ENCODE measurements at places on chromosomes 12 and 14.
A peak's percentile ranks its signal among the peaks of the same experiment; 100 is the strongest.

- no peak for DNase-seq
These were observed 26.9 kb downstream of the WDR89 start for GRCh38 chr14:63614679-63615363.

GRCh38 chr12:32470936-32471470 is 71.6 kb downstream of the FGD4 start:
- DNase-seq: no peak

DNA sequence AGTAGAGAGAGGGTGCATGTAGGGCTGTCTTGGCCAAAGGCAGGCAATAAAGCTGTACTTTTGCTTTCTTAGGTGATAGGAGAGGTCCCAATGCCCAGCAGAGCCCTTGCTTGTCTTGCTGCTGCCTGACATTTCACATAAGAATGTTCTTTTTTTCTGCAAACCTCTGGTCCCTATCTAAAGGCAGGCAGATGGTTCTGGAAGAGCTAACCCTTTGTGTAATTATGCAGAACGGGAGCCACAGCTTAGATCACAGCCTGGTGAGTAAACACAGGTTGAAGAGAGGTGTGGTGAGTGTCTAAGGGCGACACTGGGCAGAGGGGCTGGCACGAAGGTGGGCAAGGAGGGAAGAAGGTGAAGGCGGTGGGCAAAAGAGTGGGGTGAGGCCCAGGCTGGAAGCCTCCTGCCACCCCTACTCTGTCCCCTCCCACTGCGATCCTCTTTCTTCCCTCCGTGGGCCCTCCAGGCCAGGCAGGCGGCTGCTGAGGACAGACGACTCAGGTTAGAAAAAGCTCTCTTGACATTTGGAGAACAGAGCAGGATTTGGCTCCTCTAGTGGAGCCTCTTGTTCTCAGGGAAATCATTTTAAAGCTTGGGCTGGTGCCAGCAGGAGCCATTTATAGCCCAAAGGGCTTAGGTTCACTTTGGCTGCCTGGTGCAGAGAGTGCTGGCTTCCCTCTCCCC is 42.8 kb downstream of the PRMT8 start:
- DNase-seq: peak; percentile 51

GRCh38 chr12:112124918-112125249 is 476 bp upstream of the TRAFD1 start:
- no peak for DNase-seq

GRCh38 chr12:128933039-128933438 is 79.8 kb downstream of the GLT1D1 start:
- no peak for DNase-seq

- DNase-seq: no peak
These were observed 53.7 kb downstream of the ERC1 start for GRCh38 chr12:1044696-1045095.

GRCh38 chr14:36580856-36581831 is 1.3 kb downstream of the NKX2-8 start:
- peak; percentile 78 for DNase-seq

- peak; percentile 87 for DNase-seq
These were observed at the start of gene KCNA5 for GRCh38 chr12:5043589-5044419. KCNA5 (plus strand) TSS chr12:5043879; CDS start chr12:5044148, 269 bp downstream.

GRCh38 chr12:109018296-109018695 is 2.6 kb downstream of the SVOP start:
- peak; percentile 32 for DNase-seq

DNA sequence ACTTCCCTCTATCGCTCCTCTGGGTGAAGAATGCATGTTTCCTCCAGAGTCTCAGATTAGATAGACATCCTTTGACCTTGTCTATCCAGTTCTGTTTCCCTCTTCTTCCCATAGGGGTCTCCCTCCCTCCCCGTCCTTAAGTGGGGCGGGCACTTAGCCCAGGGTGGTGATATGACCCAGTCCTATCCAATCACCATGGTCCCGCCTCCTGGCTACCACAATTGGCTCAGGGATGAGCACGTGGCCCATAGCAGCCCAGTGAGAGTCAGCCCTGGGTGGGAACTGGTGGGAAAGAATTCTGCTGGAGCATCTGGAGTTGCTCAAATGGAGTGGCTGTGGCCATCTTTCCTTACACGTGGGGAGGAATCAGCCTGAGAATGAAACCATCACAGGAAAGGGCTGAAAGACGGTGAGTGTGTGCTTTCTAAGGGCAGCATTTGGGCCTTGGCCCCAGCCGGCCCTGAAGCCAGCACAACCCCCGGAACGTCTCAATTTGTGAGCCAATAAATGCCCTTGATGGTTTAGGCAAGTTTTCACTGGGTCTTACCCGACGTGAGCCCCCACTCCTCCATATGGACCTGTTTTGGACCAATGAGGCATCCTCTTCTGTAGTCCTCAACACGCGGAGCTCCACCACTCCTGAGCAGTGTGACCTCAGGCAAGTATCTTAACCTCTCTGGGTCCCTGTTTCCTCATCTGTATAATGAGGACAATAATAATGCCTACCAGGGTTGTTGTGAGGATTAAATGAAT is 14.4 kb upstream of the MLXIP start:
- DNase-seq: peak; percentile 94

DNA sequence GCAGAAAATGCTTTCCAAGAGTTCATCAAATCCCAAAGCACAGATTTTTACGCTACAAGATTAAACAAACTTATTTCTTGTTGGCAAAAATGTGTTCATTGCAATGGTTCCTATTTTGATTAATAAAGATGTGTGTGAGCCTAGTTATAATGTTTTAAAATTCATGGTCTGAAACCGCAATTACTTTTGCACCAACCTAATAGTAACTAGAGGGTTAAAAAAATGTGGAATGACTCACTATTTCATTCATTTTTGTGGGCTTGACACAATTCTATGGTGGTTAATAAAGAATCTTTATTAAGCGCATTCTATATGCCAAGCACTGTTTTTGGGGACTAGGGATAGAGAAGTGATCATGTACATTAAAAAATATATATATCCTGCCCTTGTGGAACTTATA is 38.6 kb upstream of the METAP2 start:
- no peak for DNase-seq

GRCh38 chr12:100901266-100901665 is 106.7 kb downstream of the ANO4 start:
- DNase-seq: no peak

DNA sequence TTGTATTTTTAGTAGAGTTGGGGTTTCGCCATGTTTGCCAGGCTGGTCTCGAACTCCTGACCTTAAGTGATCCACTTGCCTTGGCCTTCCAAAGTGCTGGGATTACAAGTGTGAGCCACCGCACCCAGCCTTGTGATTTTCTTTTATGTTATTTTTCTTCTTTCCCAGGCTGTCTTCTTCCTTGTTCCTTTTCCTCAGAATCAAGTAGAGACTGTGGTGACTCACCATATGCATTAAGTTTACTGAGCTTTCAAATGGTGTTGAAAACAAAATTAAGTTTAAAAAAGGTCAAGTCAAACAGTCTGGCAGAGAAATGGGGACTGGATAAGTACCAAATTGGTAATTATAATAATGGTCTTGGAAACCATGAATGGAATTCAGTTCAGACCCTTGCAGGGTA is 5.7 kb downstream of the ARPC3 start:
- no peak for DNase-seq

DNA sequence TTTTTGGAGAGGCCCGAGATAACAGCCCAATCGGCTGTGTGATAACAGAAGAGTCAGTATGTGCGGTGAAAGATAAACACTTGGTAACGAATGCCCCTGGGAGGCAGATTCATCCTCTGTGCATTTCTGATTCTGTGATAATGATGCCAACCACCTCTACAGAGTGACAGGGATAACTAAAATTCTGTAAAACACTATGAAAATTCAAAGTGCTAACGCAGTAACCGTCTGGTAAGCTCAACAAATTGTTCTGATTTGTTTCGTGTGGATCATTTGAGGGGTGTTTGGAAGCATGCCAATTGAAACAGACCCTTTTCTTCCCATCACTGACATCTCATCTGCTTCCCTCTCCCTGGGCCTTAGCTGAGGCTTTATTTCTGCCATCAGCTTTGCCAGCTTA is 76.3 kb downstream of the ESR2 start:
- DNase-seq: no peak

- DNase-seq: no peak
These were observed 184.1 kb downstream of the PRKD1 start for GRCh38 chr14:29743531-29743930.

DNA sequence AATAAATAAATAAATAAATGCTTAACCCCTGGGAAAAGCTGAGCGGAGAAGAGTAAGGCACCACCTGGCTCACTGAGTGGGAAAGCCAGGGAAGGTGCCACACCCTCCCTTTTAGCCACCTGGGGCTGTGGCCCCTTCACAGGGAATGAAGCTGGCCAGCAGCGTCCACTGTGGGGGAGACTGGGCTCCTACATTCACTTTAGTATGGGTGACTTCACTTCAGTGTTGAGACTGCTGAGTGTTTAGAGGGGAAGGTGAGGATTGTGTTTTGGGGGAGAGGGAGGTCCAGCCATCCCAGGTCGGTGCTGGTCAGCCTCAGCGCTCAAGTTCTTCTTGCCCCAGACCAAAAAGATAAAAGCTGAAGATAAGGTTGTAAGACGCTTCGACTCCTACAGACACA is 1.6 kb downstream of the NAB2 start:
- no peak for DNase-seq

- no peak for DNase-seq
These were observed 204.7 kb downstream of the BCAT1 start for GRCh38 chr12:24743941-24744793.

- no peak for DNase-seq
These were observed 4.6 kb downstream of the ATP5F1B start for GRCh38 chr12:56641219-56641618.

GRCh38 chr12:28082096-28082495 is 108.2 kb upstream of the CCDC91 start:
- no peak for DNase-seq

DNA sequence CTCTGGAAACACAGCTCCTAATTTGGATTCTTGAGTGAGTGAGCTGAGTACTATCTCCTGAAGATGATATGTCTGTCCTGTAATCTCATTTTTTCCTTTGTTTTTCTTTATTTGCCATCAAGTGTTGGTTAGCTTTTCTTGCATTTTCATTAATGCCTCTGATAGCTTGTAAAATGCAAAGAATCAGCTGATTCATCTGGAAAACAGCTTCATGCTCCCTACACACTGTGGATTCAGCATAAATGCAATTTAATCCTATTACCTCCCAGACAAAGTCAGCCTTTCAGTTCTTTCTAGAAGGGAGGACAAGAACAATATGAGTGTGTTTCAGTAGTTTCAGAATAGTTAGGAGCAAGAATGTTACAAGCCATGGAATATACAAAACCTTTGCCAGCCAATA is 79.4 kb downstream of the DACT1 start:
- no peak for DNase-seq

GRCh38 chr14:100033347-100034075 is 31.7 kb upstream of the EVL start:
- no peak for DNase-seq

DNA sequence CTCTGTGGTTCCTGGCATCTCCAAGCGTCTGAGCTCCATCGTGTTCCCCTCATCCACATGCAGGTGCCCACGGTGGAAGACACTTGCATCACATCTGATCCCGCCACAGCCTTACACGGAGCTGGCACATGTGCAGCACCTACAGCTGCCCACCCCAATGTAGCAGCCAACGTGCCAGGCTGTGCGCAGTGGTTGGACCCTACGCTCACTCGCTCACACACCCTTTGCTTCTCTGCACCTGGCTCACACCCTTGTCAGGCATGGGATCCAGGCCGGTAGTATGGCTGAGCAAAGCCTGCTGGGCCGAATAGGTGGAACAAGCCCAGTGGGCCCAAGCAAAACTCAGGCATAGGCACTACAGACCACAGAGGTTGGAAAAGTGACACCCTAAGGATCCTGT is 567.2 kb downstream of the FSCB start:
- no peak for DNase-seq

GRCh38 chr14:21024585-21025370 is at the start of gene NDRG2:
NDRG2 (minus strand) TSS chr14:21025061; CDS start chr14:21023315, 1,746 bp downstream.
- DNase-seq: peak; percentile 86

- DNase-seq: peak; percentile 76
These were observed at the start of gene PRKCH for GRCh38 chr14:61321385-61322010. PRKCH (plus strand) TSS chr14:61321579; CDS start chr14:61322102, 523 bp downstream.

- DNase-seq: no peak
These were observed 94.7 kb downstream of the SYNE3 start for GRCh38 chr14:95421741-95422140.

GRCh38 chr14:61472801-61473376 is 151.5 kb downstream of the PRKCH start:
- DNase-seq: no peak

DNA sequence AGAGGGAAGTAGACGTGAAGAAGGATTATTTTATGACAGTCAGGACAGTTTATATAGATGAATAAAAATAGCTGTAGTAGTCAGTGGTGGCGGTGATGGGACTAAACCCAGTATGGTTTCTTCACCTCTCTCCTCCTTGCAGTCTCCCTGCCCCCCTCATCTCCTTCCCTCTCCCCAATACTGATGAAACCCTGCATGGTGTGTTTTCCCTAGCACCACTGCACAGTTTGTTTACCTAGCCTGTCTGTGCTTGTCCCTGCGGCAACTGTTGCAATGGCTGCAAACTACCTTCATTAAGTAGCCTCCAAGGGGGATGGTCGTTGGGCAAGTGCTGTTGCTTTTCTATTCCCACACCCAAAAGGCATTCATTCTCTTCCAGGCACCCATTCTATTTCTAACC is 14.7 kb downstream of the PCBP2 start:
- DNase-seq: no peak

GRCh38 chr12:123499332-123499731 is 34.2 kb downstream of the RILPL1 start:
- no peak for DNase-seq

- DNase-seq: no peak
These were observed 300.0 kb downstream of the AEBP2 start for GRCh38 chr12:19739195-19739776.

GRCh38 chr14:89270439-89271227 is 146.4 kb downstream of the FOXN3 start:
- no peak for DNase-seq

GRCh38 chr12:74963867-74964331 is 245.7 kb downstream of the KCNC2 start:
- no peak for DNase-seq

DNA sequence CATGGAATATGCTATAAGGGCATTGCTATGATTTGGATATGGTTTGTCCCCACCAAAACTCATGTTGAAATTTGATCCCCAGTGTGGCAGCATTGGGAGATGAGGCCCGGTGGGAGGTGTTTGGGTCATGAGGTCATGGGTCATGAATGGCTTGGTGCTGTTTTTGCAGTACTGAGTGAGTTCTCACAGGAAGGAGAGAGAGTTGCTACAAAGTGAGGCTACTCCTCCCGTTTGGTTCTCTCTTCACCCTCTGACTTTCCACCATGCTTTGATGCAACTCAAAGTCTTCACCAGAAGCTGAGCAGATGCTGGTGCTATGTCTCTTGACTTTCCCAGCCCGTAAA is 388.1 kb upstream of the TMPO start:
- DNase-seq: no peak

DNA sequence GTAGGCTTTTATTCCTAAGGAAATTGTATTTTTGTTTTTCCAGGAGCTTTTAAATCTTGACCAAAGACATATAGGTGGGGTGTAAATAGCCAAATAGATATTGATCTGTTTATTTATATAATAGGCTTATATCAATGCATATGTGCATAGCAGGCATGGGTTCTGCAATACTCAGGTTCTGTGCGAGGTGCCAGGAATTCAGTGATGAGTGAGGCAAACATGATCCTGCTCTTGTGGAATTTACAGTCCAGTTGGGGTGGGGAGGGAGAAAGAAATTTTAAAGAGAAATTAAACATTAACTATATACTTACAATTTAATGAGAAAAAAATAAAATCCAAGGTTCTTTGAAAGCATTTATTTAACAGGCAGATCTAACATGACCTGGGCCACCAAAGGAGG is 160.3 kb upstream of the HIF1A start:
- DNase-seq: no peak

Data from ecto neural progenitor cell (in vitro differentiated cells).